ENCODE measurements at places on chromosomes 1 and 21.

GRCh38 chr1:25197982-25198662, 34.2 kb downstream of the SYF2 start:
- no peak for DNase-seq

DNA sequence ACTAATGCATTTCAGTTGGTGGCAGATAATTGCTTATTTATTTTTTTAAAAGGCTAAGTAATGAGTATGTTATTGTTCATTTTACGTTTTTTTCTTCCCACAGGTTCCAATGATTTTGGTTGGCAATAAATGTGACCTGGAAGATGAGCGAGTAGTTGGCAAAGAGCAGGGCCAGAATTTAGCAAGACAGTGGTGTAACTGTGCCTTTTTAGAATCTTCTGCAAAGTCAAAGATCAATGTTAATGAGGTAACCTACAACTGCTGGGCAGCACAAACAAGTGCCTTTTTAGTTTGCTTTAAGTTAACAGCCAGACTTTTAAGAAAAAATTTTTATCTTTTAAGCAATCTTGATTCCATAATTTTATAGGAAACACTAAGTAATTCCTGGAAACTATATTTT, 35.0 kb downstream of the INKA2 start:
- no peak for DNase-seq

GRCh38 chr1:182869241-182869666, 30.1 kb downstream of the DHX9 start:
- DNase-seq: no peak

DNA sequence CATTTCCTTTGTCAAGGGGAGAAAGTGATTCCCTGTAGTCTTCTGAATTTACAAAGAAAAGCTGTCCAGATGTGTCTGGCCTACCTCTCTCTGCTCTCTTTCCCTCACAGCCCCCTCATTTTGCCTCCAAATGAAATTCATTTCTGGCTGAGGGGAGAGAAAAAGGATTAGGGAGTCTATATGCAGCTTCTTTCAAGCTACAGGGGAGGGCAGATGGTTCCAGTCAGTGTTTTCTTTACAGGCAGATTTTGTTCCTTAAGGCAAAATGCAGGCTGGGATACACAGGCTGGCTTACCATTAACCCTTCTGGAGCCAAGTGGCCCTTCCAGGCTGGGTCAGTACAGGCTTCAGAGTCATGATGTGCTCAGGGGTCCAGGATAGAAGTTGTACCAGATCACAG, 198.1 kb upstream of the USP24 start:
- DNase-seq: no peak

- no peak for DNase-seq
These were observed 1.3 kb downstream of the RNF2 start for GRCh38 chr1:185046668-185047067.

DNA sequence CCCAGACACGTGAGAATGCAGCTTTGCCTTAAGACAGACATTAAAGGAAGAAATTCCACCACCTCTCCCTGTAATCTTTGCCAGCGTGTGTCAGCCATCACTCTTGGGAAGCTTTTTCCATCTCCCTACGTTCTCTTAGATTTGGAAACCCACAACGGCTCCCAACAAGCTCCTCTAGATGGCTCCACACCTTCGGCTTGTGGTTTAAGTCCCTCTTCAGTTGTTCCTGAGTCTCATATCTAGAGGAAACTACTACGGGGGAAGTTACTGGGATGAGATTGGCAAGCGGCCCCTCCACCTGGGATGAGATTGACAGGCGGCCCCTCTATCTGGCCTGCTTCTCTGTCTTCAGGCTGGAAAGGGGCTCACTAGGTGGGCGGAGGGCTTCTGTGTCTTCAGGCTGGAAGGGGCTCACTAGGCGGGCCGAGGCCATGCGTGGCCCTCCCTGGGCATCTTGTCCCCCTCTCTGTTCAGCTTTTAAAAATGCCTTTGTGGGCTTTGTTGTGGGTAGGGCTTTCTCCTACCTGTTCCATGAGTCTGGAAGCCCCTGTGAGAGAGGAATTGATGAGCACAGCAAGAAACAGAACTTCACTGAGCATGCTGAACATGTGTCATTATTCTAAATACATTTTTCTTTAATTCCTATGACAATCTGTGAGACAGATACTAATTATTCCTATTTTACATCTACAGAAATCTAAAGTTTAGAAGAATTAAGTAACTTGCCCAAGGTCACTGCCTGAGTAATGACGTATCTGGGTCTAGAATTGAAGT, 670.5 kb downstream of the KIF26B start:
- DNase-seq: no peak

DNA sequence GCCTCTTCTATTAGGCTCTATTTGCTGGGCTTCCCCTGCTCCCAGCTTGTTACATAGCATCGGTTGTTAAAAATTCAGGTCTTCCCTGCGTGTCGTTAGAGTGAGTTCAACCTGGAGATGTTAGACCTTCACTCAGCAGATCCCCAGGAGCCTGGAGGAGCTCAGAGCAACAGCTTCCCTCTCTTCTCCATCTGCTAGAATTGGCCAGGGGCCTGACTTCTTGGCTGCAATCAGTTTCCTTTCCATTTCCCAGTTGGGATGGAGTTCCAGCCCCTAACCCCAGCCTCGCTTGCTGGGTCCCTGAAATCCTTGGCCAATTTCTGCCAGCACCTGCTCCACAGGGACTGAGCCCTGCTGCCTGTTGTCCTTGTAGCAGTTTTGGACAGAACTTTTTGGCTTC, 55.9 kb downstream of the MT1HL1 start:
- DNase-seq: no peak

DNA sequence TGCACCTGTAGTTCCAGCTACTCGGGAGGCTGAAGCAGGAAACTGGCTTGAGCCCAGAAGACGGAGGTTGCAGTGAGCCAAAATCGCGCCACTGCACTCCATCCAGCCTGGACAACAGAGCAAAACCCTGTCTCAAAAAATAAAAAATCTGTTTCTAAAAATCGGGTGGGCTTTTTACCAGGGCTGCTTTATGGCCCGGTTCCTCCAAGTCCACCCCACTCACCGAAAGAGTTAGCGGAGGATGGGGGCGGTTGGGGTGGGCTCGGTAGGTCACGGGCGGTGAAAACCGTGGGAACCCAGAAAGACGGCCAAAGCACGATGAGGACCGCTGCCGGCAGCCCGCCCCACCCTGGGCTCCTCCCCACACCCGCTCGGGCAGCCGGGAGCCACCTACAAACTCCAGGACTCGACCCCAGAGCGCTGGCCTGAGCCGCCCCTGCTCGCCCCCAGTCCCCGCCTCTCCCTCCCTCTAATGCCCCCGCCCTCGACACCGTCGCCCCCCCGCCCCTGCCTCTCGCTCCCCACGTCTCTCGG, 846 bp upstream of the PER3 start:
- no peak for DNase-seq

DNA sequence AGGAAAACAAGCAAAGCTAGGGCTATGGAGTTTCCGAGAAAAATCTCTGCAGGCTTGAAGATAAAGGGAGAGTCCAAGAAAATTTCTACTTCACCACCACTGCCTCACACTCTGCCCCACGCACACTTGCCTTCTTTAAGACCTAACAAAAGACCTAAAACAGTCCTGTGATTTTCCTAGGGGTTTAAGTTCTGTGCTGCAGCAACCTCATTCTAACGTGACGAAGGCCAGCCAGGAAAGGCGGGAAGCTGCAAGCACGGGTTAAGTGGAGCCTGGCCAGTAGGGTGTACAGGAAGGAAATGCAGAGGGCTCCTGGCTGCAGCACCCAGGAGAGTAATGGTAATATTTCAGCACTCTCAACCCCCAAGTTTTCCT, 1.5 kb downstream of the SPATA6 start:
- DNase-seq: no peak

DNA sequence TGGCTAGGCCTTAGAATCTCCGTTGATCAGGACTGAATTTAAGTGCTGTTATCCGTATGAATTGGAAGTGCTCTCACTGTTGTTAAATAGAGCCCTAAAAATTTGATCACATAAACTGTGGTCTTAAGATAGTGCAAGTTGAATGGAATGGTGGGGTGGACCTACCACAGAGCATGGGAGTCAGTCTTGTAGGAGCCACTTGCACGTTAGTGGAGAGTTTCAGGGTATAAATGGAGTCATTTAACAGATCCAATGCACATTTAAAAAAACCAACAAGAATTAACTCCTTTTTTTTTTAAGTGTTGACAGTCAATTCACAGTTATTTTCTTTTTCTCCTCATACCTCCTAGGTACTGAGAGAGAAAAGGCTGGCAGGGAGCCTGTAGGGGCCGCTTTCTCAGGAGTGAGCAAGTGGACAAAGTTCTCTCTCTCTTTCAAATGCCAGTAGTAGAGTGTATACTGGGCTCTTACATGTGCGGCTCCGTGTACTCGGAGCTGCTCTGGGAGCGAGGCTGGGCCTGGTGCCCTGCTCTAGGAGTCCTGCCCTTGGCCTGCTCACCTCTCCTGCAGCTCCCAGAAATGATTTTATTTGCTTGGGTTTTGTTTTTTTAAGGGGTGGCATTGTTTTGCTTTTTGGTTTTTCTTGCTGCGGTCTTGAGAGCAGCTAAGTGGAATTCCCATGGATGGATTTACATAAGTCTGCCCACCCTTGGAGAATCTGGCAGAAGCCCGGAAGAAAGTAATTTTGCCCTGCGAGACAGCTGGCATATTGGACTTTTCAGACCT, 91.3 kb downstream of the ATP5PO start:
- DNase-seq: no peak

DNA sequence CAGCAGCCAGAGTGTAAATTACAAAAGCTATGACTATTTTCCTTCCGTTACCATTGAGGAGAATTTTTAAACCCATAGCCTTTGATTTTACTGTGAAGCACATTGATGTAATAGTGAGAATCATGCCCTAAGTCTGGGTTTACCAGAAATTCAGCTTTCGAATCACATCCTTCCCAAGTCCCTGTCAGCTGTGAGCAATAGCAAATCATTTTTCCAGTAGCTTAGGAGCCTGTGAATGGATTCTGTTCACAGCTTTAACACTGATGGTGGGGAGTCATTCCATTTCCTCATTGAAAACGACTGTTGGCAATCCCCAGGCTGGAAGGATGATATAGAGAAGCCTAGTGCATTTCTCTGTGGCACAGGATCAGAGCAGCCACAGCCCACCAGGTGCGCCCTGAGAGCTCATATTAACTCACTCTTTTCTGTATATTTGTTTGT, 82.2 kb upstream of the C1orf105 start:
- no peak for DNase-seq

DNA sequence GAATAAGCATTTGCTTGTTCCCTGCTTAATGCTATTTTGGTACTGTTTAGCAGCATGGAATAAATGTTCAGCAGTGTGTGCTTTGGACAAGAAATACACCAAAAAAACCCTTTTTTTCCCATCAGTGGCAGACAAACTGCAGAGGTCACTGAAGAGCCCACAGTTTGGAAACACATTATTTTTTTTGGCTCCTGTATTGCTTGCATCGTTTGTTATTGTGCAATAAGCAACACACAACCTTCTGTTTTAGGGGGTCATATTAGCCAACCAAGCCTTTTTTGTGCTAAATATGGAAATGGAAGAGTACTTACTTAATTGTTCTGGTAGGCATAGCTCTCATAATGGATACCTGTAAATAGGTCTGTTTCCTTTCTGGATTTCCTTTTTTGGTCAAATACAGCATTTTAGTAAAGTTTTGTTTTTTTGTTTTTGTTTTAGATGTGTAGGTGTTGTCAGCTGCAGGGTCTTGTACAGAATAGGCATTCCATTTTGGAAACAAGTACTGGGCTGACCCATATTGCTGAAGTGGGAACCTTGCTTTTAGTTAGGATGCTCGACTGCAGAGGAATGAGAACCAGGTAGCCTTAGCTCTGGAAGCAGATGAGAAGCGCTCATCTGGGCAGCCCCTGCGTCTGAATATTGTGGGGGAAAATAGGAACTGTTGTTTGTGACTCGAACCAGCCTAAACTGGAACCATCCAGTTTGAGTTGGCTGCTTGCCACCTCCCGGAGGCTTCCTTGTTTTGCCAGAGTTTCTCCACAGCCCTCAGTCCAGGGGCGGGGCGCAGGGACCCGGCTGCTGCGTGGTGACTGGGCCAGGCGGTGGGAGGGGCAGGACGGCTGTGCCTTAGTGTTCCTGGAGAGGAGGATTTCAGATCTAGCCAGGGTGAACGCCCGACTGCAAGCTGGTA, 38.4 kb downstream of the SPEN start:
- peak; percentile 80 for DNase-seq

- no peak for DNase-seq
These were observed 6.9 kb downstream of the ETV3 start for GRCh38 chr1:157131281-157131680.

DNA sequence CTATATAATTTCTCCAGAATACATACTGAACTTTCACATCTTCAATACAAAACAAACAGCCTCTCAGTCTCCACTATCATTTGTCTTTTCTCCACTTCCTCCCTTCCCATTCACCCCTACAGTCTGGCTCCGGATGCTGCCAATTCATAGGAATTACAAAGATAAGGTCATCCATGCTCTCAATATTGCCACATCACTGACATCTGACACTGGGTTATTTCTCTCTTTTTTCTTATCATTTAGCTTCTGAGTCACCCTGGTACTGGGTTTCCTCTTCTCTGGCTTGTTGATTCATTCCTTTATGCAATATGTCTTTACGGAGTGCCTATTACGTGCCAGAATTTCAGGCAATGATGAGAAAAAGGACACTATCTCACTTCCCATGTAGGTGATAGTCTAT, 3.1 kb upstream of the SH3BP5L start:
- peak; percentile 94 for DNase-seq

- no peak for DNase-seq
These were observed 296.0 kb downstream of the HHAT start for GRCh38 chr1:210624722-210625121.

DNA sequence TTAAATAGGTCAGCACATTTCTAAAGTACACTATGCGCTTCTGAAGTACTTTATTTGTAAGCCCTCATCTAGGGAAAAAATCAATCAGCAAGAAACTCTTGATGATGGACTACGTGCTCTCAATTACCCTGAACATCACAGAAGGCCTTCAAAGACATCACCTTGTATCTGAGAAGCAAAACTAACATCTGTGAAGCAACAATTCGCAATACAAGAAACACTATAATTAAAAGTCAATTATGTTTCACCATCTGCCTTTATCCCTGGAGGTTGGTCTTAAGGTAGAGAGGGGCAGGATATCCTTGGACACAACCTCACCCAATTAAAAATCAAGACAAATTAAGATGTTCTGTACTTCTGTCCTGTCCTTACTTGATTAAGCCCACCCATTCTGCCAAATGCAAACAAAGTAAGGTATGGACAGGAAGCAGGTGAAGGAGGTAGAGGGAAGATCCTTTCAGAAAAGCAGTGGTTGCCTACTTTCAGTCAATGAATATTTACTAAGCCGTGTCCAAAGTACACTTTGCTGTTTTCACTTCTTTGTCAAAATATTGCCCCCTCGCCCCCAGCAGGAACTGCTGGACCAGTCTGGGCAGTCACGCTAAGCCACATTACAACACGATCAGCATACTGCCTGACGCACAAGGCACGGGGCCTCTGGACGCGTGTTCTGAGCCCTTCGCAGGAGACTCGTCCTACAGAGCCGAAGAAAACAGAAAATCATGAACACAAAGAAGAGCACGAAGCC, 887 bp downstream of the SLC19A2 start:
- no peak for DNase-seq

GRCh38 chr1:207964195-207964966, 53.5 kb upstream of the CD34 start:
- no peak for DNase-seq

All from SIG-M5 (cell line).